ENCODE measurements at places on chromosomes 11 and 22. TPM values are rescaled to one million over a fixed set of nuclear protein-coding genes. Genes with fewer than 3 reads are reported as not detected.
A peak's percentile ranks its signal among the peaks of the same experiment; 100 is the strongest.

EXPH5 gene
- polyA plus RNA-seq = 7.9 TPM

SCN3B gene
- polyA plus RNA-seq = 0.10 TPM

GRCh38 chr22:19149047-19149883, 827 bp downstream of the GSC2 start:
- no peak for DNase-seq

DNA sequence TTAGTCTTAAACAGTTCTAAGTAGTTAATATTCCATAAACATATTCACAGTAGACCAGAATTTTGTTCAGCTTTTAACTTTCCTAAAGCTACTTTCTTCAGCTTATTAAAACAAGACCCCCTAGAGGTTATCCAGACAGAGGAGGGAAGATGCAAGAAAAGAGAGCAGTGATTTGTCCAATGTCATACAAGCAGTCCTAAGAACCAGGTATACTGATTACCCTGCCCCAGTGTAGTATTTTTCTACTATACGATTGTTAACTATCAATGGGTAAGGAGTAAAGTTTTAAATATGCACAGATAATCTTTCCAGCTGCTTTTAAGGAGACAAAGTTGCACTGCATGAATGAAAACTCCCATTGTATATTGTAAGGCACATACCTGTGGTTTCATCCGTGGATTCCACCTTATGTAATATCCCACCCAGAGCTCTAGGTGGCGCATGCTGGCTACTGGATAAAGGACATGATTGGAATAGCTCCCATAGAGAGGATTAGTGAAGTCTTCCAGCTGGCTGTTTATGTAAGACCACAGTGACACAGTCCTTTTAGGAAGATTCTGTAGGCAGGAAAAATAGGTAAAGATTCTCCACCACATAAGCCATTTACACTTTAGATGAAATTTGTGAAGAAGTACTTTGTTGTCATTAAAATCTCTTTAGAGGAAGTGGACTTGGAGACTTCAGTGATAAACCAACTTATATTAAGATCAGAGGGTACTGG, 45.6 kb downstream of the CEP57 start:
- DNase-seq = peak; percentile 23

DNA sequence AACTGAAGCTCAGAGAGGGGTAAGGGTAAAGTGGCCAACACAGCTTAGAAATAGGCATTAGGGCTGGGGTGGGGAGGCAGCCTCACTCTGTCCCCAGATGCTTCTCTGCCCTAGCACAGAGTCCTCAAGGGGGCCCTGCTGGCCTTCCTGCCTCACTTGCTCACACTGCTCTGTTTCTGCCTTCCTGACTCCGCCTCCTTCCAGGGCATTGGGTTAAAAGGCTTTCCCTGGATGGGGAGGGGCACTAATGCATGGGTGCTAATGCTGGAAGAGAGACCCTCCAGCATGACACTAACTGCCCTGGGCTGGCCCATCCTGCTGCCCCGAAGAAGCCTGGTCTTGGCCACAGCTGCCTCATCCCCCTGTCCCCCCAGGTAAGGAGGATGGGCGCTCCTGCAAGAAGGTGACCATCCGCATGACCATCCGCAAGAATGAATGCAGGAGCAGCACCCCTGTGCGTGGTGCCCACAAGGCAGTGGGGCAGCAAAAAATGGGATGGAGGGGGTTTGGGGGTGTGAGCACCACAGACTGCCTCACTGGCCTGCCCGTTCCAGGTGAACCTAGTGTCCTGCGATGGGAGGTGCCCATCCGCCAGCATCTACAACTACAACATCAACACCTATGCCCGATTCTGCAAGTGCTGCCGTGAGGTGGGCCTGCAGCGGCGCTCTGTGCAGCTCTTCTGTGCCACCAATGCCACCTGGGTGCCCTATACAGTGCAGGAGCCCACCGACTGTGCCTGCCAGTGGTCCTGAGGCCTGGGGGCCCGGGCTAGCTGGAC, 74.0 kb upstream of the MYOD1 start:
- no peak for DNase-seq

DNA sequence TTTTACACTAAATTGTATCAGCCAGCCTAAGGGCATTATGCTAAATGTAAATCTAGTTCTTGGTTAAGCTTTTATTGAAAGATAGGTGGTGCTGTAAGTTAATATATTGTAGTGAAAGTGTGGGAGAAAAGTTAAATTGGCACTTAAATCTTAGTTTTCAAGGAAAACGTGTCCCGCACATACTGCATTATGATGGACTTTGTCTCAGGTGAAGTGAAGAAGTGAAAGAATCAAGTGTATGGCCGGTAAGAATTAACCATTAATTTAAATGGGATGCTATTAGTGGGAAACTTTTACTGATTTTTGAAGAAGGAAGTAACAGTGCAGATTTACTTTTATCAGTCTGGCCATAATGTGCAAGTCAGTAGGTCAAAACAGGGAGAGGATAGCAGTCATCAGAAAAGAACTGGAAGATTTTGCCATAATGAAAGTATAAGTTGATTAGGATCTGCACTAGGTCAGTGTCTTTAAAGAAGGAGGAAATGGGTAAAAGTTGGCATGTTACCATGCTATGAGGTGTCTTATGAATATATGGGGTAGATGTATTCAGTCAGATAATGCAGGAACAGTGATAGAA, 81.6 kb downstream of the PDHX start:
- DNase-seq = no peak

DNA sequence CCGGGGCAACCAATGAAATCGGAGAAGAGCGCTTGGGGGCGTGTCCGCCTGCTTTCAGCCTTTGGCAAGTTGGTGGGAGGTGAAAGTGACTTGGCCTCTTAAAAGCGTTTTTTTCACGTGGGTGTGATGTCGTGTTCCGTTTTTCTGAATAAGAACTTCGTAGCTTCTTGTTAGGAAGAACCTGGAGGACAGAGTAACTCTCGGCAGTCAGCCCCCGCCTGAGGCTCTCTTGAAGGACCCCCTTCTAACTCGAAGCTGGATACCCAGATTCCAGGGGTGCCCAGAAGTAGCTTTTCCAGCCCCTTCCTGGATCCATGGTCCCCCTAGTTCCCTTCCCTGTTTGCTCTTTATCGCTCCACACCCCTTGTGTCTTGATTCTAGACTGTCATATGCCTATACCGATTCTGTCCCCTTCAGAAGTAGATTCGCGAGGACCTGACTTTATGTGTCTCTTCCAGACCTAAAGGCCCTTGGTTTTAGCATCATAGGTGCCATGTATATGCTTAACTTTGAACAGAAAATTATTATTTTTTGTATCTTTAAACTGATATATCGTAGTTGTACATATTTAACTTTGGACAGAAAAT, 915 bp upstream of the OSBP start:
- no peak for DNase-seq

DNA sequence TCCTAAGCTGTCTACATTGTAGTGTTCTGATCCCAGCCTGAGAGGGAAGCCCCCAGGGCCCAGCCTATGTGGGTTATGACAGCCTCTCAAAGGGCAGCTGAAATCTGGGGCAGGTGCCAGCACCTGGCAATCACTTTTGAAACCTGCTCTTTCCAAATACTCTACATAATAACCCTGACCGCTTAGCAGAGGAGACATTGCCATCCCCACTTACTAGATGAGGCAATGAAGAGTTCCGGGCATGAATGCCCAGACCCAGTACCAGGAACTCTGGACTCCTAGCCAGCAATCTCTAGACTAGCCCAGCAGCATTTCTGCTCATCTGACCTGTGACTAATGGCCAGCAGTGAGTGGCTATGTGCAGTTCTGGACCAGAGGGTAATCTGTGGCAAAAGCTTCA, 412.4 kb upstream of the CADM1 start:
- no peak for DNase-seq

DNA sequence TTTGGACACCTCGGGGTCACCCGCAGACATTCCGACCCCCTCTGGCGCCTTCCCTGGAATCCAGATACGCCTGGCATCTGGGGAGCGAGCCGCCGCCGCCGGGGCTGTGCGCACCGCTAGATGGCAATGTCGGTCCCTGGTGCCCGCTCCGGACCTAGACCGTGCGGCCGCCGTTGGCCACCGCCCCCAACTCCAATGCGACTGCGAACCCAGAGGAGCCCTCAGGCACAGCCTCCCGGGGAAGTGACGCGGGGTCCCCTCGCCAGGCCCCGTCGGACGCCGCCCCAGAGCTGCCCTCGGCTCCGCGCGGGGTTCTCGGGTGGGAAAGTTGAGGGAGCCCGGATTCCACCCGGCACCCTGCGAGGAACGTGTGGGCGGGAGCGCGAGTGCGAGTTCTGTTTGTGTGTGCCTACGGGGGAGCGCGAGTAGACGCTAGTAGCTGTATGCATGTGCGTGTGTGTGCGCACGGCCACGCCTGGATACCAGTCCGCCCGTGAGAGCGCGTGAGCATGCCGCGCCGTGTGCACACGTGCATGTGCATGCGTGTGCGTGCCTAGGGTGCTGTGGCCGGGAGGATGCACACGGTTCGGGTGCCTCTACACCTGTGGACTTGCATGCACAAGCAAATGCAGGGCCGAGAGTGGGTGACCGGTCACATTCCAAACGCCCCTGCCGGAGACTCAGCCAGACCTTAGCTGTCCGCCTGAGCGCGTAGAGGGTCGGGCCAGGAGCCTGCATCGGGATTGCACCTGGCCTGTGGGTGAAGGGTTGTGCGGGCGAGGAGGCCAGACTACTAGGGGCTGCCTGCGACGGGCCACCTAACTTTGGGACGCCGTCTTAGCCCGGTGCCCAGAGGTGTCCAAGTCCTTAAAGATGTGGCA, 1.9 kb downstream of the CHRM4 start:
- DNase-seq = peak; percentile 25

DNA sequence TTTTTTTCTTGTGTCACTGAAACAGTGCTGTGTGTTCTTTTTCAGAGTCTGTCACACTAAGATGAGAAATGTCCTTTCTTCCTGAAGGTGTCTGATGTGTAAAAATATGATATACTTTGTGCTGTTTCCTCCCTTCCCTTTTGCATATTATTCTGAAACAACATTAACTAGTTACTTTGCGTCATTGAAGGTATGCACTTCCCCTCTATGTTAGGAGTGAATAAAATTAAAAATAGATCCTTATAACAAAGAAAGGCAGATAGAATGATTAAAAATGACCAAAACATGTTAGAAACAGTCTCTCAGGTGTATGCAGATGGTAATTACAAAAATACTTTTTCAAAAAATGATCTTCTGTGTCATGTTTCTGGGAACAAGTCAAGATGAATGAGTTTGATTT, 1.6 kb upstream of the RAB30 start:
- no peak for DNase-seq

All from keratinocyte (primary cell).